Thymus (tissue), 14 donors: ENCODE measurements at places on chromosomes 12 and 14. TPM values are rescaled to one million over a fixed set of nuclear protein-coding genes. Genes with fewer than 3 reads are reported as not detected.

The VDR gene
- 1.5 TPM for total RNA-seq

The PDZRN4 gene
- total RNA-seq: 0.14 TPM

The COX8C gene
- total RNA-seq: not detected

The ZDHHC17 gene
- total RNA-seq: 41.4 TPM

The SERPINA10 gene
- 0.05 TPM for total RNA-seq

The NXPH4 gene
- 0.14 TPM for total RNA-seq

The GDF11 gene
- 1.9 TPM for total RNA-seq

The AKAP6 gene
- total RNA-seq: 2.0 TPM

The KRT75 gene
- 0.14 TPM for total RNA-seq
